ENCODE measurements at places on chromosomes 3 and 15.

GRCh38 chr15:58189148-58189811 lies 51.1 kb downstream of the AQP9 start:
- no peak for DNase-seq

- DNase-seq, result no peak
Measured at GRCh38 chr15:81286621-81287121, 37.3 kb downstream of the STARD5 start.

DNA sequence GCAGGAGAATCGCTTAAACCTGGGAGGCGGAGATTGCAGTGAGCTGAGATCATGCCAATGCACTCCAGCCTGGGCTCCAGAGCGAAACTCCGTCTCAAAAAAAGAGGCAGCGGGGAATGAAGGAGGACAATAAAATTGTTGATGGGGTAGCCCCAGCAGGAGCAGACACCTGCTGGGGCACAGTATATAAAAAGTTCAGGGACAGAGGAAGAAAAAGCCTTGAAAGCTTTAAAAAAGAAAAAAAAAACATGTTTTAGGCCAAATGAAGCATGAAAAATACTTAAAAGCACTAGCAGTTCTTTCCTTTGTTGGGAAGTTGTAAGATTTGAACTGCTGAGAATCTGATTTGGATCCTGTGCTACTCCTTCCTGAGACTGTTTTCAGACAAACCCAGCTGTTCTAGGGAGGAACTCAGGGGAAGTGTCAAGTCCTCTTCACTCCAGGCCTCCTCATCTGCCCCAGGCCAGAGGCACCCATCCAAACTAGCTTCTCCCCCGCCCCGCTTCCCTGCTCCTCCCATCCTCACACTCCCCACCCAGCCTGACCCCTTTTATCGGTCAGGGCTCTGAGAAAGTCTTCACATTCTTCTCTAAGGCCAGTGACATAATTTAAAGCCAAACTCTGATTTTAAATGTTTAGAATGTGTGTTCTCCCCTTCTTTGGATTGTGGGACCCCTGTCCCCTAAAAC lies 4.9 kb downstream of the IL17RD start:
- DNase-seq, result no peak

GRCh38 chr3:129795186-129796010 lies 98.1 kb downstream of the TMCC1 start:
- no peak for DNase-seq

DNA sequence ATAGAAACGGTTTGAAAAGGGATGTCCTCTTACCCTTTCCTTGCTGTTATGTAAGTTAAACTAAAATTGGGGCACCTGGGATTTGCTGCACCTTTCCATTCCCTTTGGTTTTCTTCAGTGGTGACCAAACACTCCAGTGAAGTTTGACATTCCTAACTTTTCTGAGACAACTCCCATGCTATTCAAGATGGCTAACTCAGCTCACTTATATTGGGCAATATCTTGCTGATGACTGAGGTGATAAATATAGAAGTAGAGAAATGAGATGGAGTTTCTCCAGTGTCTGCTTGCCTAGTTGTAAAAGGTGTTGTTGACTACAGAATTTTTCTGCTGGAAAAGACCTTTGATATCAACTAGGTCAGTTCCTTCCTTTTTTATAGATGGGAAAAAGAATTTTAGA lies 291.8 kb downstream of the GAP43 start:
- no peak for DNase-seq

- DNase-seq, result no peak
Measured at GRCh38 chr3:42130329-42131070, 39.3 kb downstream of the TRAK1 start.

- no peak for DNase-seq
Measured at GRCh38 chr3:56620371-56620770, 62.7 kb downstream of the TASOR start.

DNA sequence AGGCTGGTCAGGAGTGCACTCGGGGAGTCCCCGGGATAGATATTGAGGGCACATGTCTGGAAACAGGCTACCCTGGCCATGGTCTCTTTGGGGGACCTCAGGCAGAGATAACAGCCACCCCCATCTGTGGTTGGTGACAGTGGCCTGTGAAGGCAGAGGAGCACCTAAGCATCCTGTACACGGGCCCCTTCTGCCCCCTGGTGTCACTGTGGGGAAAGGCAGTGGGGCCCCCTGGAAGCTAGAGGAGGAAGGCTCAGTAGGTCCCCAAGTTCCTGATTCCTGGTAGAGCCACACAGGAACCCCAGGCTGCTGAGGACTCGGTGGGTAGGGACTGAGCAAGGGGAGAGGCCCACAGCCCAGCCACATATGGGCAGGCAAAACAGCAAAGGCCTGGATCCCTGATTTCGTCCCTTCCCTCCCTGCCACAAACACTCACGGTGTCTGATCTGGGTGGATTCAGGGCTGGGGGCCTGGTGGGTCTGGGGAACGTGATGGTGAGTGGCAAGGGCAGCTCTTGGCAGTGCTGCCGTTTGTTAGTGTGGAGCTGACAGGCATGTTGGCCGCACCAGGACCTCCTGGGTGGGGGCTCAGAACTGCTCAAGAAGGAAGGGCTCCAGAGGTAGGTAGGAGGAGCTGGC lies 14.1 kb upstream of the CXCR6 start:
- no peak for DNase-seq

- DNase-seq, result no peak
Measured at GRCh38 chr3:176776622-176777175, 420.6 kb downstream of the TBL1XR1 start.

DNA sequence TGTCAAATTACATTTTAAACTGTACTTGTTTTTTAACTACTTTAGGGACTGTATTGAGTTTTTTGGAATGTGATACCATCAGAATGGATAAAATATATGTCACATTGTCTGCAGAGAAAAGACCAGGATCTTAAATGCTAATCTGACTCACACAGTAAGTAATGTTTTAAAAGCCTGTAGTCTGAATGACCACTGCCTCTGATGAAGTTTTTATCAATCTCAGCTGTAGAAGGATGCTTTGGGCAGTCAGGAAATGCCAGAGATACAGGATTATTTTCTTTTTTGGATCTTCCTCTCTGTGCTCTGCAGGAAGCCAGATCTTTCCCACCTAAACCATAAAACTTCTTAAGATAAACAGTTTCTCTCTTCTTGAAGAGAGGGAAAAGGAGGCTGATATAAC lies 73.1 kb upstream of the PRTG start:
- DNase-seq, result no peak

- no peak for DNase-seq
Measured at GRCh38 chr3:62364191-62364590, 9.2 kb downstream of the FEZF2 start.

Measured in skeletal muscle cell (primary cell).